ENCODE measurements at places on chromosomes 5 and 9.

GRCh38 chr9:6910032-6910431, 152.3 kb downstream of the KDM4C start:
- peak; percentile 3 for DNase-seq

DNA sequence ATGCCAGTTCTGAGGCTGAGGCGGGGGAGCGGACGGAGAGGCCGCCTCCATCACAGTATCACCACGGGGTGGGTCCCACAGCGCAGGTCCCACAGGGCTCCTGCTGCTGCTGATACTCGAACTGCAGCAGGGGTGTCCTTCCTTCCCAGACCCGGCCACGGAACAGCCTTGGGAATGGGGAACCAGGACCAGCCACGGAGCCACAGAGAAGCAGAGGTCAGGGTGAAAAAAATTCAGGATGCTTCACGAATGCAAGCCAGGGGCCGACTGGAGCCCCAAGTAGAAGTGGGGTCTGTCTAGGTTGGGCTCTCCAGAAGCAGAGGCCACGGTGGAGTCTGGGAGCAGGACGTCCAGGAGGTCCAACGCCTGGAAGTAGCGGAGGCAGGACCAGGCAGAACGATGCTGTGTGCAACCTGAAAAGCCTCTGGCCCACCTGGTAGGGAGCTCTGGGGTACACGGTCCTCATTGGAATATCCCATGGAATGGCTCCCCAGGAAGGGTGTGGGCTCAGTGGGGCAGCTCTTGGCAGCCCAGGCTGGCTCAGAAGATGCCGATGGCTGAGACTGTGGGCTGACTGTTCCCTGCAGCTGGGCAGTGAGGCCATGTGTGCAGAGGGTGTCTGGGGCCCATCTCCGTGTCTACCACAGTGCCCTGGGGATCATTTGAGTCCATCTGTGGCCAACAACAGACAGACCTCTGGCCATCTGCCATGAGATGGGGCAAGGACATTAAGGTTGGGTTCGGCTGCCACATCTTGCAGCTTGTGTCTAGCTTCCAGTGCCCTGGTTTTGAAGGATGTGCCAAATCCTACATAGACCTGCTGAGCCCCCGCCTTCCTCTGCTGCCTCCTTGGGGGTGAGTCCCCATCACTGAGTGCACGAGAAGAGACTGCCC, 66.9 kb upstream of the FCN1 start:
- no peak for DNase-seq

- no peak for DNase-seq
Observed at GRCh38 chr9:125549465-125549871, 157.5 kb downstream of the MAPKAP1 start.

GRCh38 chr5:75052192-75053053, at the start of gene GCNT4:
Gene GCNT4 (minus strand): TSS chr5:75052558. CDS start chr5:75030037, 22,521 bp downstream.
- peak; percentile 19 for DNase-seq

- DNase-seq, result no peak
Observed at GRCh38 chr5:18216016-18216415, 581.8 kb downstream of the TAF11L14 start.

DNA sequence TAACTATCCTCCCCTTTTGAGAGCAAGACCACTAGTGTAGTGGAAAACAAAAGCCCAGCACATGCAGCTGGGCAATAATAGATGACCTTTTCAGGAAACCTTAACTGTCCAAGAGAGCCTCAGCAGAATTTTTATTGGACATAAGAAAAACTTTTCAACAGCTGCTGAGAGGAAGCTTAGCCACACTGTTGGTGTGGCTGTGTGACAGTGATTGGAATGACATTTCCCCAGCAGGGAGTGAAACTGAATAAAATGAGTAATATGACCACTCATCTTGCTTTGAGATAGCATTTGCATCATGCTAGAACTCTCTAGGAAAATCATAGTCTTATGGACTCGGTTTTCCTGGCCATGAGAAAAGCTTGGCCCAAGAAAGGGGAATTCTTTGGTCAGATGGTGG, 687.8 kb downstream of the SLCO4C1 start:
- DNase-seq, result no peak

DNA sequence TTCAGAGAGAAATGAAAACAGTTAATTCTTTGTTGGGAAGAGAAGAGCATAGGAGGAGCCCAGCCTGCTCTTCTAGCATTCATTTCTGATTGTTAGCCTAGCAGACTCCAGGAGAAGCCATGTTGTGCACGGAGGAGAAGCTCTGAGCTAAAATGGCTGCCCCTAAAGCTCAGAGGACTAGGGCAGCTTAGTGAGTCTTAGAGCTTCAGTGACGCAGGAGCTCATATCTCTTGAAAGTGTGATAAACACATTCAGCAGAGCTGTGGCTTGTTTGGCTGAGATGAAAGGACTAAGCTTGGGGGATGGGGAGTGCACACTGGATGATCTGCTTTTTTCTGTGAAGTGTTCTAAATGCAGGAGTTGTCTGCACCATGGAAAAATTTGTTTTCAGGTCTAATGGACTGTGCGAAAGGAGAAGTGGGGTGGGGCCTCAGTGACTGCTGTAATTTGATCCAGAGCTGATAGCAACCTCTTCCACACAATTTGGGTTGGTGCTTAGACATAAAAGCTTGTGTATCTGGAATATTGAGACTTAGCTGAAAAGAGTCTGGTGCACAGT, 58.5 kb downstream of the ZNF462 start:
- DNase-seq, result peak; percentile 81

GRCh38 chr5:175652741-175653663, 4.9 kb upstream of the HRH2 start:
- no peak for DNase-seq

- DNase-seq, result no peak
Observed at GRCh38 chr5:148909766-148910165, 83.4 kb downstream of the ADRB2 start.

GRCh38 chr5:68285851-68286611, 70.5 kb downstream of the PIK3R1 start:
- peak; percentile 51 for DNase-seq

DNA sequence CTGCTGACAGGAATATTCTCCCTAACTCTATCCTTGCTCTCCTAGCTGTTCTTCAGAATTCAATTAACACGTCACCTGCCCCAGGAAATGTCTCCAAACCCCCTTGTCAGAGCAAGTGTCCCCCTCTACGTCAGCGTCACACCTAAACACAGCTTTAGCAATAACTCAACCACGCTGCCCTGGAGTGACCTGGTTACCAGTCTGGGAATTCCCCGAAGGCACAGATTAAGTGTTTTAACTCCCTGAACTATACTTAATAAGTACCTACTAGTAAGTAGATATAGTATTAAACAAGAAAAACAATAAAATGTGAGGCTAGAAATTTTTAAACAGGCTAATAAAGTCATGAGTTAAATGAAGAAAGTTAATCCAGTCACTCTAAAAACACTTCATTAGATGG, 78.4 kb downstream of the FANCC start:
- DNase-seq, result no peak

GRCh38 chr5:14908172-14908571, 36.6 kb upstream of the ANKH start:
- no peak for DNase-seq

DNA sequence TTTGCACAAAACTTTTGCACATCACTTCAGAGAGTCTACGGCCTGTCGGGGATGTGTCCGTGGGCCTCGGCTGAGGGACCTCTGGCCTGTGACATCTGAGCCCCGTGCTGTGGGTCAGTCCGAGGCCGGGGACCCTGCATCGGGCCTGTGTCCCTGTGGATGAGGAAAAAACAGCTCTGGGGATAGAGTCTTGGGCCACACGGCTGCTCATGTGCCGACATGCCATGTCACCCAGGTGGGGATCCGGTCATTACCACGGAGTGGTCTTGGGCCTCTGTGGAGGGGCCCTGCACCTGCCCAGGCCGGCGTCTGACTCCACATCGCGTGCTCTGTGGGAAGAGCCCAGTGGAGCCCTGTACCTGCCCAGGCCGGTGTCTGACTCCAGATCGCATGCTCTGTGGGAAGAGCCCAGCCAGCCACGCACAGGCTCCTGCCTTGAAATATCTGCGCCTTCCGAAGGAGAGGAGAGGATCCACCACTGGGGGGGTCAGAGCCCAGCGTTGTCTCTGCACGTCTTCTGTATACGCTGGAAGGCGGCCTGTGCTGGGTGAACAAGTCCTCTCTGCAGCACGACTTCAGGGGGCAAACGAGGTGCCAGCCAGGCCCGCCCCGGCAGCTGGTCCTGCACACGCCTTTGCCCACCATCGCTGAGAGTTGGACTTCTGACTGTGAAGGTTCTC, 27.5 kb upstream of the IRX4 start:
- DNase-seq, result no peak

DNA sequence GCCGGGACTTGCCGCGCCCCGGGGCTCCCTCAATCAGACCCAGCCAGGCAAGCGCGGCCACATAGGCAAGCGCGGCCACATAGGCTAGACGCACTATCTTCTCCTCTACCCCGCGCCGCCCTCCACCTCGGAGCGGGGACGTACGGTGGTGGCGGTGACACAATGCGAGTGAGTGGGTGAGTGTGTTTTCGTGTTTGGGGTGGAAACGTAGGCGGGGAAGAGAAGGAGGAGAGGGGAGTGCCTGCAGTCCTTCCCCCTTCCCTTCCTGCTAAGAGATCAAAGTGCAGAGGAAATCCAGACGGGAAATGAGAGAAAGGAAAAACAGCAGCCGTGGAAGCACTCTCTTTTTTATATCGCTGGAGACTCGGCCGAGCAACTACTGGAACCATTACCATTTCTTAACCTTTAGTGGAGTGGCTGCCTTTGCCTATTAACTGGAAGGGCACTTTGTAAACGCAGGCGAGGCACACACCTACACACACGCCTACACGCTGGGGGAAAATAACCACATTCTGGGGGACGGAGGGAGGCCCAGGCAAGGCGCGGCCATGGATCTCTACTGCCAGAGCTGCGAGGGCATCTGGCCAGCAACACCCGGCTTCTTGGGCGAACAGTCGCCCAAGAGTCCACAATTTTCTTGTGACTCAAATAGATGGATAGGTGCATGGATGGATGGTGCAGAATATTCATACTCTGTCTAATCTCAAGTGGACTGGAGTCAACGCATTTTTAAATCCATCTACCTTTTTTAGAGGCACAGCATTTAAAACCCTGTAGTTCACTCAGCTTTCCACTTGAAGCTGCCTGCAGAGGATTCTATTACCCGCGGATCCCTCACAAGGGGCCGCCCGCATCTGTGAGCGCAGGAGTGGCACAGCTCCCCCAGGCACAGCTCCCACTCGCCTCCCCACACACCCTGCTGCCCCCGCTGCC, 2.1 kb downstream of the EDIL3 start:
- peak; percentile 41 for DNase-seq

GRCh38 chr9:126550891-126551351, 62.8 kb upstream of the LMX1B start:
- DNase-seq, result no peak

DNA sequence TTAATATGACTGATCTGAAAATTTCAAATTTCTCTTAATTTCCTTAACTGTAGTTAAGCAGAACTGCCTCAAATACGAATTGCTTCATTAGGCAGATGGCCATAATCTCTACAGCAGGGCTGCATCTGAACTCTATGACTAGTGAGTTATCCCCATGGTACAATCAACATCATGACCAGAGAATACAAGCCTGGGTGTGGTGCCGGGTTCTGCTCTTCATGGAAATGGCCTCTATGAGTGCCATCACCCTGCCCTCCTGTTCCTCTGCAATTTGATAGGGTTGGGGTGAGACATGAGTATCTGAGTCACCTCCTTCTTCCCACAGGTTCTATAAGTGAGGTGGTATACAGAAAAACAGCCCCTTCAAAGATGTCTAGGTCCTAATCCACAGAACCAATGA, 235.9 kb downstream of the AP3B1 start:
- no peak for DNase-seq

- no peak for DNase-seq
Observed at GRCh38 chr9:114606068-114606467, 5.0 kb upstream of the TMEM268 start.

DNA sequence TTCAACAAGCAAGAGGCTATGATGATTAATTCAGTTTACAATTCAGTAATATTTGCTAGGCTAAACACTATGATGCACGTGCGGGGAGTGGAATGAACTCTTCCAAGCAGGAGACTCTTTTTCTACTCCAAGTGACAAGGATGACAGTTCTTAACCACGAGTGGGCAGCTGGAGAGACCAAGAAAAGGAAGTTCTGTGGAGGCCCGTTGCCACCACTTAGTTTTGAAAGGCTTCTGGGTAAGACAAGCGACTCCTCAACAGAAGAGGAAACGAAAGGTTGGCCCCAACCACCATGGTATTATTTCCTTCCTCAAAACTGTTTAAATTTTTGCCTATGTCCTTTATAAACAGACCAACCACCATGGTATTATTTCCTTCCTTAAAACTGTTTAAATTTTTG, 2.8 kb downstream of the DCAF12 start:
- DNase-seq, result no peak

DNA sequence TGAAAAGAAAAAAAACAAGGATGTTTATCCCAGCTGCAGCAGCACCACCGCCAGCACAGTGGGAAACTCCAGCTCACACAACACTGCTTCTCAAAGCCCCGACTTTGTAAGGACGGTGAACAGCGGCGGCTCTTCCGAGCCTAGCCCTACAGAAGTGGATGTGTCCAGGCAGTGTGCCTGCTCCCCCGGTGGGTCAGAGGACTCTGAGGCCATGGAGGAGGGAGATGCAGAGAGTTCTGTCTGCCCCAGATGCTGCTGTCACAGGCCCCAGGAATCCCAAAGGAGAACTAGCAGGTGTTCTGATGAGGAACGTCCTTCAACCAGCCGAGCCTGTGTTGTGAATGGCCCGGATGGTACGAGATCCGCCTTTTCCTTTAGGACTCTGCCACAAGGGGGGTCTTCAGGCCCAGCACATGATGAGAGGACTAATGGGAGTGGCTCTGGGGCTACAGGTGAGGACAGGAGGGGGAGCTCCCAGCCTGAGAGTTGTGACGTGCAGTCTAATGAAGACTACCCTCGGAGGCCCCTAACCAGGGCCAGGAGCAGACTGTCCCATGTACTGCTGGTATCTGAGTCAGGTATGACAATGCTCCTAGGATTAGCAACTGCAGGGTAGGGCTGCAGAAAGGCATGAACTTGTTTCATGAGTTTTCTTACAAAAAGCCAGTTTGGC, 43.7 kb downstream of the FBXO38 start:
- no peak for DNase-seq
